ENCODE measurements at places on chromosomes 2 and 18. TPM values are rescaled to one million over a fixed set of nuclear protein-coding genes. Genes with fewer than 3 reads are reported as not detected.

- no peak for DNase-seq
Measured at GRCh38 chr2:120465989-120466703, 120.2 kb downstream of the INHBB start.

DNA sequence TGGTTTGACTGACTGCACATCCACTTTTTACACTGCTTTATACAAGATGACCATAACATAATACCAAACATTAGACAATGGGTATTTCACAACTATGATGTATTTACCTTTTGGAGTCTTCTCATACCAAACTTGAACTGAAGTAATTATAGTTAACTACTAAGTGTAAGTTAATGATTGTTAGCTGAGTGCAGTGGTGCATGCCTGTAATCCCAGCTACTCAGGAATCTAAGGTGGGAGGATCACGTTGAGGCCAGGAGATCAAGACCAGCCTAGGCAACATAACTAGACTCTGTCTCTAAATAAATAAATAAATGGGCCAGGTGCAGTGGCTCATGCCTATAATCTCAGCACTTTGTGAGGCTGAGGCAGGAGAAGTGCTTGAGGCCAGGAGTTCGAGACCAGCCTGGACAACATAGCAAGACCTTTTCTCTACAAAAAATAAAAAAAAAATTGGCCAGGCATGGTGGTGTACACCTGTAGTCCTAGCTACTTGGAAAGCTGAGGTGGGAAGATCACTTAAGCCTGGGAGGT, 44.9 kb upstream of the ORC2 start:
- no peak for DNase-seq

GRCh38 chr2:241896746-241897201, 27.2 kb downstream of the RTP5 start:
- no peak for DNase-seq

GRCh38 chr2:4900242-4900641, 791.9 kb upstream of the SOX11 start:
- DNase-seq, result no peak

- peak; percentile 39 for DNase-seq
Measured at GRCh38 chr2:99140860-99141109, 722 bp upstream of the C2orf15 start.

DNA sequence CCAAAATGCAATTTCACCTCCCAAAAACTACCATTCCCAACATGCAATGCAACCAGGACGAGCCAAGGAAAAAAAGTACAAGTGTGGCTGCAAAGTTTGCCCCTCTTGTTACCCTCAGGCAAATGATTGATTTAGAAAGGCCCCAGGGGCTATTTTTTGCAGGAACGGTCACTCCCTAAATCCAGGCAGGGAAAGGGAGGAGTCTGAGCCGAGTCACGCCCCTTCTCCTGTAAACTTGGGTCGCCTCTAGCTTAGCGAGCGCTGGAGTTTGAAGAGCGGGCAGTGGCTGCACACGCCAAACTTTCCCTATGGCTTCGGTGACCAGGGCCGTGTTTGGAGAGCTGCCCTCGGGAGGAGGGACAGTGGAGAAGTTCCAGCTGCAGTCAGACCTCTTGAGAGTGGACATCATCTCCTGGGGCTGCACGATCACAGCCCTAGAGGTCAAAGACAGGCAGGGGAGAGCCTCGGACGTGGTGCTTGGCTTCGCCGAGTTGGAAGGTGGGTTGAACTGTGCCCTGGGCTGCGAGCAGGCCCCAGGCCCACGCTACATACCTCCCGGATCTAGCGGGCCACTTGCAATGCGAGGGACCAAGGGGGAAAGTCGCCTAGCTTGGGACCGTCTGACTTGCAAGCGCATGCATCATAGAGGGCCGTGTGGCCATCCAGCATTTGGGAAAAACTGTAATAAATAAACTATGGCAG, at the start of gene GALM:
Gene GALM, plus strand, starts transcription at position 261 of the 702 bp plus-strand sequence. Its CDS starts 48 bp downstream, at position 309.
- DNase-seq, result peak; percentile 97

Gene CLEC4F
- total RNA-seq, result not detected

Gene B4GALT6
- total RNA-seq, result not detected

Gene SERPINB8
- total RNA-seq, result 17.8 TPM

Measured in LHCN-M2 (cell line).